Stimulated activated CD4-positive, alpha-beta T cell treated with anti-CD3 and anti-CD28 coated beads, Interleukin-15, amount 100 ng/mL, for 1 hour (primary cell): ENCODE measurements at places on chromosomes 1 and 21.

GRCh38 chr1:35120458-35121133 lies 41.4 kb downstream of the ZMYM1 start:
- DNase-seq, result no peak

DNA sequence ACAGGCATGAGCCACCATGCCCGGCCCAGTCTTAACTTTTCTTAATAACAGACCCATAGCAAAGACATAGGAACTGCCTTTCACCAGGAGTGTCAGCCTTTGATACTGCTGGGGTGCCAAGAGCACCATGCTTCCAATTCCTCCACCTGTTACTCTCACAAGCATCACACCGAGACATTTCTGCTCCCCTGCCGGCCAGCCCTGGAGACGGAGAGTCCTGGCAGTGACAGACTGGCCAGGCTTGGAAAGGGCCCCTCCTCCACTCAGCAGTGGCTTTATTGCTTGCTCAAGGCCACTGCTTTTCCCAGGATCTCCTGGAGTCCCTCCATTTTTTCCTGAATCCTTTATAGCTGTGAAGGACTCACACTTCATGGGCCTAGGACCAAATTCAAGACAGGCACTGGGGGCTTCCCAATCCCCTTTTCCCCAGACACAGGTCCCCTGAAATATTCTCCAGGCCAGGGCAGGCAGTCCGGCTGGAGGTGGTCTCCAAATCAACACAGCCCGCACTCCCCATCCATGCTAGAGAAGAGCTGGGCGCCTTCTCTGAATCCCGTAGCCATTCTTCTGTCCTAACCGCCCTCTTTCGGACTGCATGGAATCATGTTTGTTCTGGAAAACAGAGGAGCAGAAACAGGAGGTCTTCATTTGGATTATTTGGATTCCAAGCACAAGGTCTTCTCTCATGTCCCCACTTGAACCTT lies 25.5 kb upstream of the PTPRF start:
- DNase-seq, result no peak

DNA sequence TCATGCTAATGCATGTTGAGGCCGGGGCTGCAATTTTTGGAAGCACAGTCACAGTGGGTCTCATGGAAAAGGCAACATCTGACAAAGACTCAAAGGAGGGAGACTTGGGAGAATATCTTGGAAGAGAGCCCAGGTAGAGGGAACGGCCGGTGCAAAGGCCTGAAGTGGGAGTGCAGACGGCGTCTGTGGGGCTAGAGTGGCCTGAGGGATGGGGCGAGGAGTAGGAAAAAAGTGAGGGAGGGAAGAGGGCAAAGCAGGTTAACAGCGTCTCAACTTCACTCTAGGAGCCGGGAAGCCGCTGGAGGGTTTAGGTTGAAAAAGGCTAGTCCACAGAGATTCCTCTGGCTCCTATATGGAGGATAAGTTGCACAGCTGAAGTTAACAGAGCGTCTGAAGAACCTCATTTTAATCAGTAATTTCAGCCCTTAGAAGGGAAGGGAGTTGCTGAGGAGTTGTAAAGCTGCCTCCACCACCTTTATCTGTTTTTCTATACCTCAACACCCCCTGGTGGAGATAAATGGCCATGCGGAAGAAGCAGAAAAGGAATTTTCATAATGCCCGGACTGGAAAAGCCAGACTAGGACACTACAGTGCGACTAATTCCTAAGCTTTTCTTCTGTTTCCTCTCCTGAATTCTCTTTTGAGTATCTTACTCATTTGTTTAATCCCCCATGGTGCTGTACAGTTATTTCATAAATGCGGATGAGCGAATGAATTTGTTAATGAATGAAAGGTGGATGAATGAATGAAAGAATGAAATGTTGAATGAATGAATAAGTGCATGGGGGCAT lies 78.7 kb upstream of the ZNF281 start:
- no peak for DNase-seq

DNA sequence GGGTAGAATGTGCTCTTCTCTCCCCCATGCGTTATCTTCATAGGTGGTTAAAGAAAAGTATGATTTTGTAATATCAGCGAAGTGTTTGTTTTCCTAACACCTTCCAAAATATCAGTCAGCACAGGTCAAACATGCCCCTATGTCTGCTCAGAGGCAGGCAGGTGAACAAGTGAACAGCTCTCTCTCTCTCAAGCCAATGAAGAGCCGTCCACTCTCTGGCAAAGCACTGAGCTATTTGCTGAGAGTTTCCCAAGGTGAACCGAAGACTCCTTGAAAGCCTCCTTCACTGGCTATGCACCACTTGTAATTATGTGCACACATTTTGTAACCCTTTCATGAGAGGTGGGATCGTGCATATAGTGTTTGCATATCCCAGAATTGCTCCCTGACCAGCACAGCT lies 47.7 kb downstream of the ST6GALNAC3 start:
- no peak for DNase-seq

- no peak for DNase-seq
Observed at GRCh38 chr1:93614541-93614940, 67.1 kb downstream of the BCAR3 start.

DNA sequence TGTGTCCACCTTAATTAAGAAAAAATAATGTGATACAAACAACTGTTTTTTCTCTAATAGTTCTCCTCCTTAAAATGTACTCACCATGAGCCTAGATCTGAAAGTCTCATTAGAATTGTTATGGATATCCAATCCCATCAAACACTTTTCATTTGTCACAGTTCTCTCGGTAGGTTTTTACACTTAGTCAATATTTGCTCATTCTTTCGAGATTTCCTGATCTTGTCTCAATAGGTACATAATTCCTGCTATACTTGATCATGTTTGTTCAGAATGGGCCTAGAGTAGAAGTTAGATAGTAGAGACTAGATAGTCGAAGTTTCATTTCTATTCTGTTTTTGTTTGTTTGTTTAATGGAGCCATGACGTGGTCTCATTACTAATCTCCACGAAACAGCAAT lies 2005.7 kb downstream of the NCAM2 start:
- no peak for DNase-seq

- DNase-seq, result no peak
Observed at GRCh38 chr1:15146971-15147376, 6.6 kb upstream of the TMEM51 start.
